ENCODE measurements at places on chromosomes 1 and 21.
A peak's percentile ranks its signal among the peaks of the same experiment; 100 is the strongest.

- H3K27me3 ChIP-seq = no peaks in the 10 kb centered on the region
- H3K27ac ChIP-seq = no peak overlapping the region
- H3K4me1 ChIP-seq = no peaks in the 10 kb centered on the region
- H3K4me3 ChIP-seq = no peak overlapping the region
- H3K36me3 ChIP-seq = peaks cover 55% of the 10 kb centered on the region
- DNase-seq = no peak
These were observed 39.9 kb downstream of the ODF2L start for GRCh38 chr1:86356247-86356646.

DNA sequence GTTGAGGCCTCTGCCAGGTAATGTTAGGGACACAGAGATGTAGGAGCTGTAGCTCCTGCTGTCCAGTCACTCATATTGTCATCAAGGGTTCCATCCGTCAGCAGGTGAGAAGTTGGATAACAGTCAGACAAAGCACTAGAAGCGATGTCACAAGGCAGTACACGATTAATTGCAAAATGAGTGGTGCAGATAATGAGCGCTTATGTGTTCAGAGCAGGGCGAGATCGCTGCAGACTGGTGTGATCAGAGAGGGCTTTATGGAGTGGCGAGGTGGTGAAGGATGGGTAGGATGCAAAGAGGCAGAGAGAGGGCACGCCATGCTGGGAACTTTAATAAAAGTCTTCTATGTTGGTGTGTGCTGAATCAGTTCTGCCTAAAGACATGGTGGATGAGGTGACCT is 8.8 kb downstream of the TMCC2 start:
- no peak for DNase-seq
- no peak overlapping the region for H3K27ac ChIP-seq
- peaks cover under 1% of the 10 kb centered on the region for H3K36me3 ChIP-seq

GRCh38 chr1:109759513-109760334 is 4.0 kb downstream of the EPS8L3 start:
- DNase-seq = no peak
- no peaks in the 10 kb centered on the region for H3K4me1 ChIP-seq
- no peaks in the 10 kb centered on the region for H3K27me3 ChIP-seq
- no peak overlapping the region for H3K4me3 ChIP-seq

GRCh38 chr1:219171192-219171935 is 2.3 kb upstream of the LYPLAL1 start:
- no peak overlapping the region for H3K4me3 ChIP-seq
- no peak overlapping the region for H3K27ac ChIP-seq
- H3K36me3 ChIP-seq = no peaks in the 10 kb centered on the region

DNA sequence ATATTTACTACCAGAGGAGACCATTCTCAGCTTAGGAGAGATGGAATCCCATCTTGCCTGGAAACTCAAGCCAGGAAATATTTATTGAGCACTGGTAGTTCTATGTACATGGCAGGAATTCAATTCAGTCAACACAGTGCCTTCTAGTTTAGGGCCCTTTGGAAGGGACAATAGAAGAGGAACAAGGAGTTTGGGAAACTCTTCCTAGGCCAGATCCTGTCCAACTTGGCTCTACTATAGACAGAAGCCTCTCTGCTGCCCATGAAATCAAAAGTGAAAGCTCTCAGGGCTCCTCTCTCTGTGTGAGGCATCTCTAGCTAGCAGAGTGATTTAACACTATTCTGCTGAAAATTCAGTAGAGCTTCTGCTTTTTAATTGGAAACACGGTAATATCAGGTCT is 244.6 kb upstream of the MAP1LC3C start:
- H3K27me3 ChIP-seq = no peaks in the 10 kb centered on the region
- H3K4me1 ChIP-seq = peaks cover 5% of the 10 kb centered on the region
- peak overlapping the region; percentile 24 for H3K27ac ChIP-seq

DNA sequence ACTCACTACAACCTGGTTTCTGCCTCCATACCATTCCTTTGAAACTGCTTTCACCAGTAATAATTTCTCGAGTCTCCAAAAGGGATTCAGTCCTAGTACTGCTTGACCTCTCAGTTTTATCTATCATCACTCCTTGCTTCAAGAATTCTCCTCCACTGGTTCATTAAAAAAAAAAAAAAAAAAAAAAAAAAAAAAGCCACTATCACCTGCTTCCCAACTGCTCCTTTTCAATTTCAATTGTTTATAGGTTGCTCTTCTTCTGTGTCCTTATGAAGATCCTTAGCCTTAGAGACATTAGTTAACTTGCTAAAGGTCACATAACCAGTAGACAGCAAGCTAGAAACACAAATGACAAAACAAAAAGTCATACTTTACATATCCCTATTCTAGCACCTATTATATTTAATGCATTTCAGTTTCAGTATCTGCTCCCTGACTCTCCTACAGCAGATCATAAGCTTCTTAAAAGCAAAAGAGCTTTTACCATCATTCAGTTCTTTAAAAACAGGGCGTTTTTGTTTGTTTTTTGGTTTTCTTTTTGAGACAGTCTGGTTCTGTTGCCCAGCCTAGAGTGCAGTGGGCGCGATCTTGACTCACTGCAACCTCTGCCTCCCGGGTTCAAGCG is 7.1 kb downstream of the NRDC start:
- no peak for DNase-seq
- peaks cover 70% of the 10 kb centered on the region for H3K4me1 ChIP-seq
- no peak overlapping the region for H3K4me3 ChIP-seq
- peaks cover 4% of the 10 kb centered on the region for H3K36me3 ChIP-seq

GRCh38 chr1:64092851-64093371 is 110.5 kb upstream of the UBE2U start:
- H3K4me1 ChIP-seq = peaks cover 16% of the 10 kb centered on the region
- H3K36me3 ChIP-seq = no peaks in the 10 kb centered on the region
- no peak overlapping the region for H3K27ac ChIP-seq
- DNase-seq = no peak
- H3K4me3 ChIP-seq = no peak overlapping the region
- no peaks in the 10 kb centered on the region for H3K27me3 ChIP-seq

DNA sequence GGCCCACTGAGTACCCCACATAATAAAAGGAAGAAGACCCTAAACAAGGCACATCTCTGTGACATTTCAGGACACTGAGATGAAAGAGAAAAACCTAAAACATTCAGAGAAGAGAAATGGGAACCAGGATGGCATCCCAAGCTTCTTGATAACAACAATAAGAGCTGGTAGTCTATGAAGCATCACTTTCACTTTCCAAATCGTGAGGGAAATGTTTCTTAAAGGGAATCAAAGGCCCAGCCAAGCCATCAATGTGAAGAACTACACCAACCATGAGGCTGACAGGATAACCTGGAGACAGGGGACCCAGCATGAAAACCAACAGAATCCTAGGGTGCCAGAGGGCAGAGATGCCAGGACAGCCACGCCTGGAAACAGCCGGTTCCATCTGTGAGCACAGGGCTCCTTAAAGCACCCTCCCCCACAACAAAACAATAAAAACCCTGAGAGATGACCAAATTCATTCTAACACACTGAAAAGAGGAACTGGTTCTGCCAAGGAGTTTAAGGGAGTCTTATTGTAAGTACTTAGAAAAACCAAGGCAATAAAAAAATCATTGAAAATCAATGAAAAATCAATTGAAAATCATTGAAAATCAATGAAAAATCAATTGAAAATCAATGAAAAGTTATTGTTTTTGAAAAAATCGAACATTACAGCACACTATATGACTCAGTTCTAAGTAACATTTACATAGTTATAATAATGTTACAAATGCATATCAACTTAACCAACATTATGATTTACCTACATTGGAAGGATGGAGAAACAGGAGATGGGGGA is 141.5 kb upstream of the ERG start:
- no peak for DNase-seq
- no peaks in the 10 kb centered on the region for H3K36me3 ChIP-seq
- peaks cover 25% of the 10 kb centered on the region for H3K27me3 ChIP-seq
- no peak overlapping the region for H3K4me3 ChIP-seq

GRCh38 chr1:36070349-36070748 is 13.5 kb upstream of the TEKT2 start:
- no peaks in the 10 kb centered on the region for H3K36me3 ChIP-seq
- H3K27ac ChIP-seq = no peak overlapping the region
- no peak for DNase-seq
- H3K4me1 ChIP-seq = no peaks in the 10 kb centered on the region
- H3K27me3 ChIP-seq = no peaks in the 10 kb centered on the region
- H3K4me3 ChIP-seq = no peak overlapping the region

DNA sequence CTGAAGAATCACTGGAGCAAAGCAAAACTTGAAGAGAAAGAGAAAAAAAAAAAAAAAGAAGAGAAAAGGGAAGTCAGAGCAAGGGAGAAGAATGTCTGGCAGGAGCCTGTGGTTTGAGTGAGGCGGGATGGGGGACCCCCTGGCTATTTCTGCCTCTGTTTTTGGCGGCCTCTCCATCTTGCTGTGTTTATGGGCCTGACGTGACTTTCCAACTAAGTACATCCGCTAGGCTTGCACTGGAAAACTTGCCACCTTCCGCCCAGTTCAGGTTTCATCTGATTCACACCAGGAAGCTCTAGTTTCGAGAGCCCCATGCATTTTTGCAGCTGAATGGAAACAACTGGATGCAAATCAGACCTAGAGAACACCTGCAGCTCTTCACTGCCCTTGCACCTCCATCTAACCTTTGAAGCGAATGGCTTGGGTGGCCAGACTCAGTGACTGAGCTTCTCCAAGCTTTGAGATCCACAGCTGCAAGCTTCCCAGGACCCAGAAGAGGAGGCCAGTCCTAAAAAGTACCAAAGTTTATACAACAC is 28.0 kb downstream of the TBX15 start:
- H3K4me1 ChIP-seq = no peaks in the 10 kb centered on the region
- DNase-seq = no peak
- H3K27me3 ChIP-seq = peaks cover 47% of the 10 kb centered on the region
- H3K36me3 ChIP-seq = no peaks in the 10 kb centered on the region
- H3K27ac ChIP-seq = no peak overlapping the region

GRCh38 chr1:211133836-211134669 is at the start of gene KCNH1:
Gene KCNH1 (minus strand): TSS chr1:211134148. CDS start chr1:211133945, 203 bp downstream.
- H3K4me3 ChIP-seq = peak within 1 kb of the TSS; percentile 64
- DNase-seq = peak; percentile 67
- peaks cover 89% of the 10 kb centered on the region for H3K27me3 ChIP-seq
- no peaks in the 10 kb centered on the region for H3K36me3 ChIP-seq

DNA sequence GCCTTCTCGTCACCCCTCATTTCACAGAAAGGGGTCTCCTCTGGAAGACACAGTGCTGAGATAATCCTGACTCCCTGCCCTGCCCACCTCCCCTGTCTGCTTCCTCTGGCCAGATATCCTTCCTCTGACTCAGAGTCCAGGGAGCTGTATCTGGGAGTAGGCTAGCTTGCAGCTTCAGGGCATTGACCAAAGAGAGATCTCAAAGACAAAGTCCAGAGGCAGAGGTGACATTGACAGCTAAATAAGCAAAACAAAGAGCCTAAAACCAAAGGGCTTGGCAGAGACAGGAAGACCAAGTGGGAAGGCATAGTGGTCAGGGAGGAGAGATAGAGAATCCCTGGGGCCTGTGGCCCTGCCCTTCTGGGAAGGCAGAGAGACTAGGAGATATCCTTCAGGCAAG is 64.9 kb downstream of the TNR start:
- no peaks in the 10 kb centered on the region for H3K4me1 ChIP-seq
- H3K4me3 ChIP-seq = no peak overlapping the region
- DNase-seq = no peak
- no peak overlapping the region for H3K27ac ChIP-seq
- no peaks in the 10 kb centered on the region for H3K36me3 ChIP-seq

DNA sequence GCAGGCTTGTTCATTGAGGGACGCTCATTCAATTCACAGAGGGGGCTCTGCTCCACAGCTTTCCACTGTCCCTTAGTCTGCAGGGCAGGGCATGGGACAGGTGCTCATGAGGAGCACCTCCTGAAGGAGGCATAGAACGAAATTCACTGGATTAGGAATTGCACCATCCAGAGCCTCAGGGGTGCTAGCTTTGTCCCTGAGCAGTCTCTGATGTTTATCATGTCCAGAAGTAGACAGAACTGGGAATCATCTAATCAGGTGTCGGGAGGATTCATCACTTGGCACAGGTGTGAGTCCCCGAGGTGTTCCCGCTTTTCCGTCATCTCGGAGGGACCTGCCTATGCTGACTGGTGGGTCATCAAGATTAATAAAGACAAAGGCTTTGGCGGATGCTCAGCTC is 321.4 kb downstream of the AJAP1 start:
- H3K27ac ChIP-seq = no peak overlapping the region

DNA sequence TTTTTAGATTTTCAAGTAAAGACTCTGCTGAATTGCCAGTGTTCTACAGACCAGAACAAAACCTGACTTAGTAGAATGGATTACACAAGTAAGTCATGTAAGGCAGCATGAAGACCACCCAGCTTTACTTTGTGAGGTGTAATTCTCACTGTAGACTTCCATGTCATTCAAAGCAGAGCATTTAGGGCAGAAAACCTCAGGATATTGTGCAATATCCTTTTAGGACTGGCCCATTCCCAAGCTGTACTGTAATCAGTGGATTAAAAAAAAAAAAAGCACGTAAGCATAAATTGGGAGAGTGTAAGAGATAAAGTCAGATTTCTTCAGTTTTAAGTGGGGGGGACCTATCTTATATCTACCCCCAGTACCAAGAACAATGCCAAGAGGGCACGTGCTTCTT is 380.5 kb upstream of the PRMT6 start:
- no peak overlapping the region for H3K4me3 ChIP-seq
- H3K27me3 ChIP-seq = no peaks in the 10 kb centered on the region
- H3K4me1 ChIP-seq = no peaks in the 10 kb centered on the region
- no peak for DNase-seq
- no peak overlapping the region for H3K27ac ChIP-seq
- H3K36me3 ChIP-seq = no peaks in the 10 kb centered on the region

All from left ventricle myocardium inferior (tissue), 1 donor.